ENCODE measurements at places on chromosomes 3 and 15. TPM values are rescaled to one million over a fixed set of nuclear protein-coding genes. Genes with fewer than 3 reads are reported as not detected.

DNA sequence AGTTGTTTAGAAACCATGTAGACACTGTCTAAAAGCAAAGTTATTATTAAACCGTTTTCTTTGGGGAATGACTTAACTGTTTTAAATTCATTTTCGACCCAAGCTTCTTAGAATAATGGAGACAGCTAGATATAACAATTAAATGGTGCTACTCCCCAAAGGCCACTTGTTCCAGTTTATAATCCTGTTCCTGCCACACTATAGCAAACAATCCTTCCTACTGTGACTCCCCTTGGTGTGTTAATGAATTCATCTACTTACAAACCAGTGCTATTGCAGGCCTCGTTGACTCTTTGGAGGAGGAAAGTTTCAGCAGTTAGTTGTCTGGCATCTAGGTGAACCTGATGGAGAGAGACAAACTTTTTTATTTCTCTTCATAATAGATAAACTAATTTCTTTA lies 25.2 kb upstream of the CLSTN2 start:
- no peaks in the 10 kb centered on the region for H3K36me3 ChIP-seq
- no peak for DNase-seq
- H3K27ac ChIP-seq = no peak overlapping the region
- no peaks in the 10 kb centered on the region for H3K4me1 ChIP-seq
- no peaks in the 10 kb centered on the region for H3K27me3 ChIP-seq
- H3K4me3 ChIP-seq = no peak overlapping the region

GRCh38 chr15:80380154-80380553 lies 24.0 kb upstream of the ARNT2 start:
- no peak for DNase-seq
- no peak overlapping the region for H3K27ac ChIP-seq
- no peaks in the 10 kb centered on the region for H3K36me3 ChIP-seq
- no peaks in the 10 kb centered on the region for H3K27me3 ChIP-seq
- no peak overlapping the region for H3K4me3 ChIP-seq
- H3K4me1 ChIP-seq = no peaks in the 10 kb centered on the region

DNA sequence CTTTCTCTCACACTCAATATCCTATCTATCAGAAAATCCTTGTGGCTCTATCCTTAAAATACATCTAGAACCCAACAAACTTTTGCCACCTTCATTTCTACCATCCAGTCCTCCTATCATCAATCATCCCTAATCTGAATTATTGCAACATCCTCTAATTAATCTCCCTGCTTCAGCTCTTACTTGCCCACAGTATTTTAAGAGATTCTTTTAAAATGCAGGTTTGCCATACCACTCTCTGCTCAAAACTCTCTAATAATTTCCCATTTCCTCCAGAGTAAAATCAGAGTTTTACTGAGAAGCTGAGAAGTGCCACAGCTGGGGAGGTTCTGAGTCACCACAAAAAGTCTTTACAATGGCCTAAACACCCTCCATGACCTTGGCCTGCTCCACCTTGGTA lies 234.3 kb upstream of the ZPLD1 start:
- H3K27me3 ChIP-seq = no peaks in the 10 kb centered on the region
- no peak overlapping the region for H3K27ac ChIP-seq
- no peaks in the 10 kb centered on the region for H3K4me1 ChIP-seq
- H3K4me3 ChIP-seq = no peak overlapping the region
- no peaks in the 10 kb centered on the region for H3K36me3 ChIP-seq

- H3K27me3 ChIP-seq = no peaks in the 10 kb centered on the region
- no peaks in the 10 kb centered on the region for H3K36me3 ChIP-seq
- no peak overlapping the region for H3K27ac ChIP-seq
- DNase-seq = no peak
- no peaks in the 10 kb centered on the region for H3K4me1 ChIP-seq
These were observed 38.2 kb downstream of the SPATA12 start for GRCh38 chr3:57098418-57099310.

DNA sequence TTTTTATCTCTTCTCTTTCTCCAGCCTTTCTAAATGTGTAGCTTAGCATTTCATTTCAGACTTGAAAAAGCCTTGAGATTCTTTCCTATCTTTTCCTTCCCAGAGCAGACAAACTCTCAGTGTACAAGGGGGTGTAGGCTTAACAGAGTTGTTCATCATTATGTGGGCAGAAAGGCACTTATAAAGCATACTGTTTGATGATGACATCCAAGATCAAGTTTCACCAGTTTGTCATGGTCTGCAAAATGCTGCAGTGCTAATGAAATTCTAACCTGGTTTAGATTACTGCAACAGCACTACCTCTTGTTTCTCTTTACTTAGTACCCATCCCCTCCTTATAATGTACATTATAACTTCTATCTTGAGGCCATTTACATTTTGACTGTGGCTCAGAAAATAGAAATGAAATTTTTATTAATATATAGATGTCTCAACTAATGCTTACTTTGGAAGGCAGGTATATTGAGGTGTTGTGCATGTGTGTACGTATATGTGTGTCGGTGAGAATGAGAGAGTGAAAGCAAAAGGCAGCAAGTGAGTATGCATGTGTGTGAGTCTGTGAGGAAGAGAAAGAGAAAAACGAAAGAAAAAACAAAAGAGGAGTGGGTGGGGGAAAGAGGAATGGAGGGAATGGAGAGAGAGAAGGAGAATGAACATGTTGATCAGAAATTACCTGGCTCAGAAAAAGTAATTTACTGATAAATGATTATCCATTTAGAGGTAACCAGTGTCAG lies 1043.6 kb downstream of the TUSC7 start:
- H3K4me1 ChIP-seq = no peaks in the 10 kb centered on the region
- no peaks in the 10 kb centered on the region for H3K36me3 ChIP-seq
- no peak overlapping the region for H3K4me3 ChIP-seq
- no peak for DNase-seq
- H3K27me3 ChIP-seq = no peaks in the 10 kb centered on the region

DNA sequence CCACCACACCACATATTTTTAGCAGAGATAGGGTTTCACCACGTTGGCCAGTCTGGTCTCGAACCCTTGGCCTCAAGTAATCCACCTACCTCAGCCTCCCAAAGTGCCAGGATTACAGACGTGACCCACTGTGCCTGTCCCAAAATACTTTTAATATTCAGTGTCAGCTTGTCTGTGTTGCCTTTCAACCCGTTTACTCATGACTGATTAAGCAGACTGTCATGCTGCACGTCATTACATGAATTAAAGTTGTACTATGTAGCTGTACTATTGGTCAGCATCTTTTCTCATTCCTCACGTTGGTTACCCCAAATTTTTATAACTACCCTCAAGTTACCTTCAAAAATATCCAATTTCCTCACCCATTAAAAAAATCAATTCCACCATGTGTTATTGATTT lies 48.7 kb upstream of the GADL1 start:
- H3K36me3 ChIP-seq = no peaks in the 10 kb centered on the region
- H3K4me1 ChIP-seq = no peaks in the 10 kb centered on the region
- H3K27me3 ChIP-seq = no peaks in the 10 kb centered on the region
- H3K4me3 ChIP-seq = no peak overlapping the region
- H3K27ac ChIP-seq = no peak overlapping the region

DNA sequence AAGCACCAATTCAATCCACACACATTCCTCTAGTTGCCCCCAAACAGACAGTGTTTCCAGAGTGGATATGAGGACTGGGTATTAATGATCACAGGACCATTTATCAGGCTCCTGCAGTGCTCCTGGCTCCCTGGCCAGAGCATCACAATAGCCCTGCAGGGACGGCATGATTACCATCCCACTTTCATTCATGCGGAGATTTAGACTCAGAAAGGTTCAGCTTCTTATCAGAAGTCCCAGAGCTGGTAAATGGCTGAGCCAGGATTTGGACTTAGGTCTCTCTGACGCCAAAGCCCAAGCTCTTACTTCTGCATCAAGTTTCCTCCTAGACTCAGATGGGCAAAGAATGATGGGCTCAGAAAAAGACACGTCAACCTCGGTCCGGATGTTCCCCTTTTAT lies 2.9 kb upstream of the EPHB3 start:
- no peak for DNase-seq
- H3K4me1 ChIP-seq = peaks cover 19% of the 10 kb centered on the region
- H3K4me3 ChIP-seq = no peak overlapping the region
- H3K27me3 ChIP-seq = no peaks in the 10 kb centered on the region
- no peak overlapping the region for H3K27ac ChIP-seq
- H3K36me3 ChIP-seq = no peaks in the 10 kb centered on the region

DNA sequence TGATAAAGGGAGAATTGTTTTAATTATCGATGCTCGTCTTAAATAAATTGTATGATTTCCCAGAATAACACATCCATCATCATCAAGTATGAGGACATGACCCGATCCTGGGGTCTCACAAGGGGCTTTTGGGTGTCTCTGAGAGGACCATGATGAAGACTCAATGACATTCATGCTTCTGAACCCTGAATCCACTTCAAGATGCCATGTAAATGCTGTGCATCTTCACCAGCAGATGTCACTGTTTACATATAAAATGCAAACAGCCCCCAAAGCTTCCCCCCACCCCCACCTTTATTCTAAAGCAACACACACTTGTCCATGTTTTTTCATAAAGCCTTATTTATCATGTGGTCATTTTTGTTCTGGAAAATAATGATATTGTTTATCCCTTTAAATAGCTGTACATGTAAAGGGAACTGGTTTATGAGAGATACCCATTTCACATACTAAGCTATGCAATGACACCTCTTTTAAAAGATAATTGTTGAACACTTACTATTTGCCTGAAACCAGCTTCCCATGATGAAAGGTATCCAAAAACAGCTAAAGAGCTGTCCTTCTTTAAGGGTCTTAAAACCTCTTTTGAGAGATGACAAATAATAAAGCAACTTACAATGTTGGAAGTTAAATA lies 69.7 kb upstream of the UBE3A start:
- H3K36me3 ChIP-seq = no peaks in the 10 kb centered on the region
- no peak for DNase-seq
- no peak overlapping the region for H3K4me3 ChIP-seq
- H3K4me1 ChIP-seq = no peaks in the 10 kb centered on the region
- no peaks in the 10 kb centered on the region for H3K27me3 ChIP-seq

- no peak for DNase-seq
- H3K4me1 ChIP-seq = no peaks in the 10 kb centered on the region
- no peak overlapping the region for H3K27ac ChIP-seq
These were observed 479.9 kb downstream of the GRM7 start for GRCh38 chr3:7340795-7341194.

GRCh38 chr3:23238156-23238555 lies 35.0 kb downstream of the UBE2E2 start:
- H3K27me3 ChIP-seq = no peaks in the 10 kb centered on the region
- H3K4me1 ChIP-seq = peaks cover 4% of the 10 kb centered on the region
- no peak for DNase-seq
- H3K27ac ChIP-seq = no peak overlapping the region
- no peak overlapping the region for H3K4me3 ChIP-seq
- H3K36me3 ChIP-seq = no peaks in the 10 kb centered on the region

DNA sequence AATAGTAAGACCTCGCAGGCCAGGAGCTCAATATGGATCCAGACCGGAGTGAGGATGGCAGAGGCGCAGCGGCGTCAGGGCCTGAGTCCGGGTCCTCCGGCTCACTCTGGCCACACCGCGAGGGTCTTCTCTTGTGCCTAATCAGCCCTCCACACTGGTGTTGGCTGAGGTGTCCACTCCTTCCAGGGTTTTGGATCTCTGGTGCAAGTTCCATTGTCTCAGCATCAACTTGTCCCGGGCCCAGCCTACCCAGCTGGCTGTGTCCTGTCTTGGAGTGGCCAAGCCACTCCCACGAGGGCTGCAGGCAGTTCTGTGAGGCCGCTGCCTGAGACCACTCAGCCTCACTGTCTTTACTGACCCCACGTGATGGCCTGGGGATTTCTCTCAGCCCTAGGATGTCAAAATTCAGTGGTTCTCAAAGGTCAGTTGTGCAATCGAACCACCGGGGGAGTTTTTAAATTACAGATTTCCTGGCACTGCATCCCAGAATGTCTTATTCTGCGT lies 12.6 kb upstream of the GOLGA6L7 start:
- H3K27me3 ChIP-seq = no peaks in the 10 kb centered on the region
- no peak overlapping the region for H3K27ac ChIP-seq
- H3K36me3 ChIP-seq = no peaks in the 10 kb centered on the region
- no peaks in the 10 kb centered on the region for H3K4me1 ChIP-seq
- peak; percentile 65 for DNase-seq

GRCh38 chr3:10142707-10143560 lies 1.4 kb downstream of the VHL start:
- peaks cover 18% of the 10 kb centered on the region for H3K36me3 ChIP-seq
- H3K4me1 ChIP-seq = peaks cover 32% of the 10 kb centered on the region
- no peaks in the 10 kb centered on the region for H3K27me3 ChIP-seq
- H3K27ac ChIP-seq = peak overlapping the region; percentile 97

GRCh38 chr3:145197051-145197820 lies 963.7 kb downstream of the PLOD2 start:
- no peaks in the 10 kb centered on the region for H3K36me3 ChIP-seq
- no peak overlapping the region for H3K4me3 ChIP-seq
- no peak for DNase-seq
- H3K27ac ChIP-seq = no peak overlapping the region

GRCh38 chr15:27491666-27492621 lies 521.0 kb downstream of the GABRG3 start:
- DNase-seq = no peak
- H3K36me3 ChIP-seq = no peaks in the 10 kb centered on the region
- H3K4me1 ChIP-seq = no peaks in the 10 kb centered on the region
- H3K27ac ChIP-seq = no peak overlapping the region
- peaks cover 3% of the 10 kb centered on the region for H3K27me3 ChIP-seq
- H3K4me3 ChIP-seq = no peak overlapping the region

DNA sequence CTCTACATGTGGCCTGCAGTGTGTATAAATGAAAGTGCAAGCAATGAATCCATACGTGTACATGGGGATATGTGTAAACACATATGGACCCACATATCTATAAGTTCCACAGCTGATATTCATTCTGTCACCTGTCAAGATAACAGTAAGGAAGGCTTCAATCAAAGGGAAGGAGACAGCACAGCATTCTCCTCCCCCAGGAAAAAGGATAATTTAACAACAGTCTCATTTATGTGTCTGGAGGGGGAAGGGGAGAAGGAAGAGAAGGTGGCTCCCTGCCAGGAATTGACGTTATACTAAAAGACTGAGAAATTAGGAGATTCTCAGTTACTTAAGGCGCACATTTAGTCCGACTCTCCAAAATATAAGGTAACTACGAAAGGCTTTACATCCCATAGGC lies 345.9 kb downstream of the FOXP1 start:
- H3K27me3 ChIP-seq = no peaks in the 10 kb centered on the region
- H3K4me1 ChIP-seq = peaks cover 9% of the 10 kb centered on the region
- no peak overlapping the region for H3K4me3 ChIP-seq
- no peaks in the 10 kb centered on the region for H3K36me3 ChIP-seq
- H3K27ac ChIP-seq = no peak overlapping the region

- DNase-seq = no peak
- no peak overlapping the region for H3K4me3 ChIP-seq
- no peak overlapping the region for H3K27ac ChIP-seq
- no peaks in the 10 kb centered on the region for H3K36me3 ChIP-seq
- H3K4me1 ChIP-seq = peaks cover 21% of the 10 kb centered on the region
- H3K27me3 ChIP-seq = no peaks in the 10 kb centered on the region
These were observed 86.4 kb downstream of the TBL1XR1 start for GRCh38 chr3:177110895-177111294.

CCDC66 gene
- 23.4 TPM for total RNA-seq

GRK7 gene
- not detected for total RNA-seq

STOML1 gene
- total RNA-seq = 18.4 TPM

CHRNA7 gene
- total RNA-seq = 1.5 TPM

TRIP4 gene
- total RNA-seq = 13.5 TPM

All from upper lobe of left lung (tissue), 6 donors.